Left ventricle myocardium inferior (tissue), 1 donor: ENCODE measurements at places on chromosomes 11 and 22. TPM values are rescaled to one million over a fixed set of nuclear protein-coding genes. Genes with fewer than 3 reads are reported as not detected.

GPHA2 gene
- total RNA-seq, result not detected

OR8G1 gene
- not detected for total RNA-seq

OR51B5 gene
- not detected for total RNA-seq

C1QTNF6 gene
- total RNA-seq, result 1.3 TPM

CNTF gene
- 0.93 TPM for total RNA-seq

CARD10 gene
- total RNA-seq, result 9.0 TPM
